Adrenal gland (tissue), 19 donors: ENCODE measurements at places on chromosomes 3 and 15.

DNA sequence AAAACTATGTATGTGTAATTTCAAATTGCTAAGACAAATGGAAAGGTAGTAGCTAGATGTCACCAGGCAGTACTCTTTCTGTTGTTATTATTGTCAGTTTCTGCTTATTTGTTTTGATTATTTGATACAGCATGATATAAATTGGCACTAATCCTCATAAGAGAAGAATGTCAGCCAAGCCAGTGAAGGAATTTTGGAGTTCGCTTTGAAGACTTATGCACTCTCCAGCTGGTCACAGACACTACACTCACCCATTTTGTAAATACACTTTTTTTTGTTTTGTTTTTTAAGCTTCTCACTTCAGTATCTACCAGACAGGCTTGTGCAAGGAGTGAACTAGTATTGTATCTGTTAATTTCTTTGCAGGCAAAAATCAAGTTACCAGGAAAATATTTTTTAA, 180.2 kb upstream of the TTC14 start:
- no peak for DNase-seq

DNA sequence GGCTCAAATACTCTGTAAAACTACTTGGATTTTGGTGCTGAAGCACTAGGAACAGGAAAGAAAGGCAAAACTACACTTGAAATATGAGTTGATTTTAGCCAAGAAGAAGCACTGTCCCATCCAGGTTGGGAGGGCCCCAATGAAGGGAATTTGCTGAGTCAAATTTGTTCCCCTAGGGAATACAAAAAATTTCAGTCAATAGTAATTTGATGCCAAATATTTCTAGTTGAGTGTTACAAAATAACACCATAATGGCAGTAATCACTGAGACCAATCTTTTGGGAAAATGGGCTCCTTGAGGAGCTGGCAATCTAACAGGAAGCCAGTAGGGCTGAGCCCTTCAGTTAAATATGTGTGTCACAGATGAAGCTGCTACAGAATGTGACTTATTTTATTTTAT, 896.9 kb downstream of the DIPK2A start:
- no peak for DNase-seq

DNA sequence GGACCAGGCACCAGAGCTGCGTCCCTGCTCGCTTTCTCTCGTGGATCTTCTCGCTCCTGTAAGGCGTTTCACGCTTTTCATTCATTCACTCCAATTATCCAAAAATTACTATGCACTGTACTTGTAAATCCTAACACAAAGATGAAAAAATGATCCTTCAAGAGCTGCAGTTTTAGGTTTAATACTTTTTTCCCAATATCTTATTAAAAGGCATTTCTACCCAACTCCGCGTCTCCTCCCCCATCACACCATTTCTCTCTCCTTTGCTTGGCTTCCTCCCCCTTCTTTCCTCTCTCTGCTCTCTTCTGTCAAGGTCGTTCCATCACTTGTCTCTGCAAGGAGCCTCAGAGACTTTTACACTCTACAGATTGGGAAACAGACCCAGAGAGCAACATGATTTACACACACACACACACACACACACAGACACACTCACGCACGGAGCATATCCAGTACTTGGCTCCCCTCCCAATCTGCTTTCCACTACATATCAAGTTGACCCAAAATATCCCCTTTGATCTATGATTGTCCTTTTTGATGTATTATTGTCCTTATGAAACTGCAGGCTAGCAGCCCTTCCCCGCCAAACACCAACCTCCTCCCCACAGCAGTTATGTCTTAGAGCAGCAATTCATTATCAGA, 479 bp upstream of the CLDN1 start:
- peak; percentile 80 for DNase-seq

DNA sequence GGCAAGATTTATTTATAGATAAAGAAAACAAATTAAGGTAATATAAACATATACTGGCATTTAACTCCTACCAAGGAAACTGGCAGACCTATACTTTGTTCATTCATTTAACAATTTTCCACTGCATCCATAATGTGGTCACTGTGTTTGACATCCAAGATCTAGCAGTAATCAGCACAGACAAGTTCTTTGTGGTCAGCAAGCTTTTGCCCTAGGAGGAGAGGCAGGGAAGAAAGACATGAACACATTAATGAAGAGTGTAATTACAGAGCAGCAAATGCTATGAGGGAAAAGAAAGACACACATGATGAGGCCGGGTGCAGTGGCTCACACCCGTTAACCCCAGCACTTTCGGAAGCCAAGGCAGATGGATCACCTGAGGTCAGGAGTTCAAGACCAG, 34.4 kb downstream of the SUCLG2 start:
- no peak for DNase-seq

GRCh38 chr15:82843566-82843965, 34.1 kb downstream of the WHAMM start:
- no peak for DNase-seq

- DNase-seq: no peak
These were observed 5.2 kb upstream of the TRPM1 start for GRCh38 chr15:31106495-31107300.

DNA sequence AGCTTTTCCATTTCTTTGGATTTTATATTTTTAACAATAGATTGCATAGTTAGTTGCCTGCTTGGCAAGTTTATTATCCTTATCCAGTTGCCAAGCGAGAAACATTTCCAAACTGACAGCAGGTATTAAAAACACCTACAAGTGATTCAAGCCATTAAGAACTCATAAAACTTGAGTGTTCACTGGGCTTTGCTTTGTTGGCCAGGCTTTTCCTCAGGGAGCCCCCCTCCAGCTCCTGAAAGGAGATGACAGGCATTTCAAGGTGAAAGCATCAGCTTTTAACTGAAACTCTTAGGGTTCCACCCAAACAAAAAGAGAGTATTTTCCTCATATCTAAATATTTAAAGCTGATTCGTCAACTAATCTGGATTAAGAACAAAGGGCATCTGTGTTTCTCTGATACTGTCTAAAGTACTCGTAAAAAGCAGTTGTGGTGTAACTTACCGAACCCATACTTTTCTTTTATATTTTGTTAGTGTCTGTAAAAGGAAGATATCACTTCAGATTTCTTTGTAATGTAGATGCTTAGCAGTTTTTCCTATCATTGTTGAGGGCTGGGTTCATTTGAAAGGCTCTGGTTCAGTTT, 363.4 kb downstream of the OTOL1 start:
- DNase-seq: no peak
